ENCODE measurements at places on chromosomes 4 and X.

DNA sequence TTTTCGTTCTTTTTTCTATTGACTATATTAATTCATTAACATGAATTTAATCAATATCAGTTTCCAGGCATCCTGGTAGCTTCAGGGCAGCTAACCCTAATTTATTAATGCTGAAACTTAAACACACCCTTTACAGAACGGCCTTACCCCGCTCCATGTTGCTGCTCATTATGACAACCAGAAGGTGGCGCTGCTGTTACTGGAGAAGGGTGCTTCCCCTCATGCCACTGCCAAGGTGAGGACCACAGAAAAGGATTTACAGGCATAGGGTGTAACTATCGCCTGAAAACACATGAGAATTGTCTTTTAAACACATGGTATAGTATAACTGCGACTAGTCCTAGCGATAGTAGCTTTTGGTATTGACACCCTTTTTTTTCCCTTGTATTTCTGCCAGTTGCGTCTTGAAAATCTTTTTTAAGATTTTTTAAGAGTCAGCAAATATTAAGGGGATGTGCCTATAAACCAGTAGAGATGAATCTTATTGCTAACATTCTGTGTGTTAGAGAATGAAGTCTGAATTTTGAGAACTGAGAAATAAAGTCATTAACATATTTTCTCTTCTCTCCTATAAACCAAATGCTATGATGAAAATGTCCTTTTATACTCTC, 229.0 kb downstream of the ANK2 start:
- peak; percentile 72 for DNase-seq

DNA sequence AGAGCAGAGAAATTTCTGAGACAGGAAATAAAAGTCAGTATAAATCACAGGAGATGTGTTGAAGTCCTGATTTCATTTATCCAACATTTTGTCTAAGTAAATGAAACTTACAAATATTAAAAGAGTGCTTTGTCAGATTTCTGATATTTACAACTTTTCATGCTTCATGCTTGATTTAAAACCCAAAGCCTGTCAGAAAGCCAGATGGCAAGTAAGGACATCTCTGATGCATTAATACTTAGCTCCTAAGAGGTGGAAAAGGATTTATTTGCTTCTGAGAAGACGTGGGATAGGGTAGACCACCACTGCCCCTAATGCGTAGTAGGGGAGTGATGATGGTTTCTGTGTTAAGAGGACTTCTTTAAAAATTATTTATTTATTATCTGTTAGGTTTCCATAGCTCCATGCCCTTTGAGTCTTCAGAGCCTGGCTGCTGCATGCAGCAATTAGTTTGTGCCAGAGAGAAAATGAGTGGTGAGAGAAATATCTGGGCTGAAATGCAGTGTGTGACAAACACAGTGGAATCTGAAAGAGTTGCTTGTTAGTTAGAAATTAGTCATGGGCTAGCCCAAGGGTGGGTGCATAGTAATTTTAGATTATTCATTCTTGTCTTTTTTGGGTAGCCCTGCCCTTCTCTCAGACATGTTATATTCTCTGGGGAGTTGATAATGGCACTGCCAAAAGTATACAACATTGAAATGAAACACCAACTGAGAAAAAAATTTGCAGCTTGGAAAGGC, 333.8 kb downstream of the C4orf33 start:
- no peak for DNase-seq

GRCh38 chrX:145923376-145923775, 105.7 kb downstream of the SLITRK2 start:
- DNase-seq: no peak

GRCh38 chr4:173405840-173406606, 7.1 kb upstream of the SCRG1 start:
- no peak for DNase-seq

- no peak for DNase-seq
Observed at GRCh38 chr4:48138936-48139335, 4.9 kb upstream of the TXK start.

DNA sequence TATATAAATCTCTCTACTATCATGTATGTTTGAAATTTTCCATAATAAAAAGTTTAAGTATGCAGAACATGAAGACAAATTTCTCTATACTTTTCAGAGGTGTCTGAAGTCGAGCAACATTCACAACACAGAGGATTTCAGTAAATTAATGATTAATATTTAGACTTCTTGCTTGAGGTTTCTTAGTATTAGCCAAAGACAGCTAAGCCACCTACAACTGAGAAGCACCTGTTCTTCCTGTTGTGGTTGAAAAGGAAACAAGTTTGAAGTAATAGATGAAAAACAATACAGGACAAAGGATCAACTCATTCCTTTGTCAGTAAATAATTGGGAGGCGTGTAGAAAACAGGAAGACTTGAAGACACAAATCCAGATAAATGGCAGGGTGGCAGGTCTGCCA, 21.1 kb downstream of the SCML1 start:
- no peak for DNase-seq

DNA sequence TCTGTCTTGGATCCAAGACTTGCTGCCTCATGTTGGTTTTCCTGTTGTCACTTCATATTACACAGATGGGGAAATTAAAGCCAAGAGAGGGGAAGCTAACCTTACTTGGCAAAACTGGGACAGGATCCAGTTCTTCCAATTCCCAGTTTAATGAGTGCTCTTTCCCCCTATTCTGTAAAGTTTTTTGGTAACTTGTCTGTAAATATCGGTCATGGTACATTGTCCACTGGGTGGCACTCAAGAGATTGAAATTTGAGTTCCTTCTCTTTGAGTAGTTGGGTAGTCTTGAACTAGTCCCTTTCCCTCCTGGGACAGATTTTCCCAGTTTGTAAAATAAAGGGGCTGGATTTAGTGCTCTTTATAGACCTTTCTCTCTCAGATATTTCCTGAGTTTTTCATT, 12.4 kb upstream of the EOLA2 start:
- DNase-seq: no peak

DNA sequence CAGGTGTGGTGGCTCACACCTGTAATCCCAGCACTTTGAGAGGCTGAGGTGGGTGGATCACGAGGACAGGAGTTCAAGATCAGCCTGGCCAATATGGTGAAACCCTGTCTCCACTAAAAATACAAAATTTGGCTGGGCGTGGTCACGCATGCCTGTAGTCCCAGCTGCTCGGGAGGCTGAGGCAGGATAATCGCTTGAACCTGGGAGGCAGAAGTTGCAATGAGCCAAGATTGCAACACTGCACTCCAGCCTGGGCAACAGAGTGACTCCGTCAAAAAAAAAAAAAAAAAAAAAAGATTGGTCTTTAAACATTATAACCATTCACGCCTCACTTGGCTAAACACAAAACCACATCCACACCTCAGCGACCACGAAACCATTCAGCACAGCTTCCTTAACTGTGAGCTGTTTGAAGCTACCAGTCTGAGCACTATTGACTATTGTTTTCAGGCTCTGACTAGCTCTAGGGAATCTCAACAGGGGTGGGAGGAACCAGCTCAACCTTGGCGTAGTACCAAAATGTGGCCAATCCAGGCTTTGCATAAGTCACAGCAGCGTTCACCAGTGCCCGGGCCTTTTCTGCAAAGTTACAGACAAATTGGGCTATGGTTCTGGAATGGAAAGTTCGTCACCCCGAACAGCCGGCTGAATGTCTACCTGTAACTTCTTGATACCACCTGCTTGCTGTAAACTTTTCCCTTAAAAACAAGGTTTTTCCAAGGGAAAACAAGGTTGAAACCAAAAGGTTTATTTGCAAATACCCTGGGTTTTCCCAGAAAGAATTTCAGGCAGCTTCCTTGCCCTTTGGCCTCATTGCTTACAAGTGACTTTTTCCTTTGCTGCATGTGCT, 73.6 kb upstream of the DHX15 start:
- no peak for DNase-seq

DNA sequence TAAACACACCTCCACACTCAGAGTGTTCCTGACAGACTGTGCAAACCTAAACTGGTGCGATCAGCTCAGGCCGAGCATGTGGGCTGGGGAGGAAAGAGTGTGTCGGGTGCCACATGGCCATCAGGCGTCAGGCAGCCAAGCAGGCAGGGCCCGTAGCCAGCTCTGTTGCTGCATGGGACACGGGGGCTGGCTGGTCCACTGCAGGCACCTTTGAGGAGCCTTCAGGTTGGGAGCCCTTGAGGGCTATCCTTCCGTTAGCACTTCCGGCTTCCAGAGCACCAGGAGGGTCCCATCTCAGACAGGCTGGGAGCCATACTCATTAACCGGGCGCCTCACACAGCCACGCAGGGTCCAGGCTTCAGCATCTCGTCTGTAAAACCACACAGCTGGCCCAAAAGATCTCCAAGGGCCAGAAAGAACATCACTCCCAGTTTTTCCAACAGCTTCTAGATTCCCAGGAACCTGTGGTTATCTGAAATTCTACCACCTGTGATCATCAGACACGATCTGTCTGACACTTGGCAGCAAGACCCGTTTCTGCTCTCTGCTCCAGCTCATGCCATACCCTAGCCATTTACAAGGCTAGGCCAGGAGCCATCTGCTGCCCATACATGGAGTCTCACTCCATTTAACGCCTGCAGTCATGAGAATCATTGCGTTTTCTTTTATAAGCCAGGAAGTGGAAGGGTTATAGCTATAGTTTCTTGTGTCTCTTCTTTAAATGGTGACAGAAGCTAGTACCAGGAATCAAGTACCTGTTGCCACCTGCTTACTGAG, 87.5 kb downstream of the NSUN7 start:
- DNase-seq: no peak

- no peak for DNase-seq
Observed at GRCh38 chr4:176259330-176260090, 9.5 kb downstream of the ASB5 start.

DNA sequence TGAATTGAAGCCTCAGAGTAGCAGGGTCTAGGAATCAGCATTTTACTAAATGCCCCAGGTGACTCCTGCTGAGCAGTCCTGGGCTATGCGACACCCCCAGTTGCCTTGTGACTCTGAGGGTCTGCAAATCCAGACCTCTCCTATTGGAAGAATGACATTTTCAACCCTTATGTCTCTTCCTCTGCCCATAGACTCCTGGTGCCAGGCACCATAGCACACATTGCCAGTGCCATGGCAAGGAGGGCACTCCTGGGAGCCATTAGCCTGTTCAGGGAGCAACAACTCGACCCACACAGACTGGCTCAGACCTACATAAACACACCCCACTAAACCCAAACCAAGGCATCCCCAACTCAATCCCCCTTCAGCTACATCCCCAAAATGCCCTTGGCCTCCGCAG, 3.7 kb upstream of the JAKMIP1 start:
- no peak for DNase-seq

- no peak for DNase-seq
Observed at GRCh38 chr4:87950493-87950892, 25.0 kb upstream of the SPP1 start.

GRCh38 chrX:103293118-103293517, 16.6 kb upstream of the TCEAL5 start:
- no peak for DNase-seq

- peak; percentile 79 for DNase-seq
Observed at GRCh38 chr4:7987148-7987989, 47.7 kb upstream of the AFAP1 start.

DNA sequence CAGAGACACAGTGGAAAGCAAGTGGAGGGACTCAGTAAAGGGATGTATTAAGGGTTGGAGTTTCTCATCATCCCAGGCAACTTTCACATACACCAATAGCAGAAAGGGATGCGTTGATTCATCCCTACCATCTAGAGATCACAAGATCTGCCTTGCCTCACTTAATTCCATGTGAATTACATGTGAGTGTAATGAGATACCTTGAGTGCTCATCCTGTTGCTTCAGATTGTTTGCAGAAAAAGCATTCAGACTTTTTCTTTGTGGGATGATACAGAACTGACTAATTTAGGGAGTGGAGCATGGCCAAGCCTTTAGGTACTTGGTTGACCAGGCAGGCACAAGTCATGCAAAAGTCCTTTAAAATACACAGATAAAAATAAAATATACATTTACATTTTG, 124.8 kb upstream of the SLIT2 start:
- no peak for DNase-seq

GRCh38 chrX:13069771-13070416, 25.5 kb upstream of the FAM9C start:
- no peak for DNase-seq

GRCh38 chr4:151199319-151200190, 77.4 kb upstream of the PRSS48 start:
- DNase-seq: no peak

DNA sequence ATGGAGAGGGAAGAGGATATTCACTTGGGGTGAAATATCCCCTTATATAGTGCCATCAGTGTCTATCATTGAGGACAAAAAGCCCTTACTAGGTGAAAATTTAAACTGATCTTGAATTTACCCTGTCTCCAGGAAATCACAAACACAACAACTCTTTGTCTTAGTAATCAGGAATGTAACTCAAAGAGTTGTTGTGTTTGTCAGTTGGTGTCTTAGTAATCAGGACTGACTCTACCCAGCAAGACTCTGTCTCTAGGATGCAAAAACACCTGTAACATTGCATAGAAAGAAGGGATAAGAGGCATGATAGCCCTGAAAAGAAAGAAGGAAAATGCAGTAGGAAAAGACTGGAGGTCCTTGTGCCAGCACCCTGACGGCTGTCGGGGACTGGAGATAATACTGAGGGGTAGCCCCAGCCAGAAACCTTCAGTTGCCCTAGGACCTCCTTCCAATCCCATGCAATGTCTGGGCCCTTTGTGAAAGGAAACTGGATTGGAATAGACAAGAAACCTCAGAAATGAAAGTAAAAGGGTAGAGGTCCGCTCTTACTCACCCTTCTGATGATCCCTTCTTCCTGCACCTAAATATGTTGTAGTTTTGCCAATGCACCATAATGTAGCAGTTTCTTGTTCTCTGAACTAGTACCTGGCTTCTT, 45.3 kb downstream of the HMGB2 start:
- no peak for DNase-seq

GRCh38 chr4:94536049-94536448, 84.3 kb downstream of the PDLIM5 start:
- no peak for DNase-seq

DNA sequence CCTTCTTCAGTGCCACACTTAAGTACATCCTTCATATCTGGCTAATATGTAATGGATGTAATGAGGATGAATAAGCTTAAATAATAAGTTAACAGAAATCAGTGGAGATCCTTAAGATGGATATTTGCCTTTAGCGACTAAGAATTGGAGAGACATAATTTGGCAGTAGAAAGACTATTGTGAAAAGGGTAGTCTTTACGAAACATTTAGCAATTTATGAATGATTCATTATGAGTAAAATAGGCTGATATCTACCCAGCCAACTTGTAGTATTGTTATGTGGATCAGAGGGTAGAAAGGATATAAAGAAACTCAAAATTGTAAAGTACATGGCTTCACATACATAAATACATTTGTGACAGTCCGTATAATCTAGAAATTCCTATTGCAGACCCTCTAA, 2371.8 kb downstream of the PCDH7 start:
- DNase-seq: no peak

GRCh38 chrX:13115146-13115855, 70.9 kb upstream of the FAM9C start:
- DNase-seq: no peak

GRCh38 chr4:14400307-14400706, 602.0 kb upstream of the CPEB2 start:
- DNase-seq: no peak

- DNase-seq: no peak
Observed at GRCh38 chr4:19722404-19722803, 529.3 kb upstream of the SLIT2 start.
